ENCODE measurements at places on chromosomes 7 and 10.

DNA sequence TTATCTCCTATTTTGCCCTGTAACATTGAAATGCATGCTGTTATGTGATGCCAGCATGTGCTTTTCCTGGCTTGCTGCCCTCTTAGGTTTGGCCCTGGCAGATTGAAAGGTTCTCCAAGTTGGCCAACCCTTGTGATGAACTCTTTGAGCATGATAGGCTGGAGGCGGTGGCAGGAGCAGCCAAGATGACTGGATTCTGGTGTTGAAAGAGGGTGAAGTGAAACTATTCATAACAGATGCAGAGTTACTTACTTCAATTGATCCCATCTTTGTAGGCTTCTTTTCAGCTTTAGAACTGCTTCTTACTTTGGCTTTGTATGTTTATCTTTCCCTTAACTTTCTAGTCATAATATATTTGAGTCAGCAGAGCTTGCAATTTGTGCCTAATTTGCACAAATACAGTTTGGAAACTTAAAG is 57.6 kb downstream of the BICC1 start:
- no peak for DNase-seq

DNA sequence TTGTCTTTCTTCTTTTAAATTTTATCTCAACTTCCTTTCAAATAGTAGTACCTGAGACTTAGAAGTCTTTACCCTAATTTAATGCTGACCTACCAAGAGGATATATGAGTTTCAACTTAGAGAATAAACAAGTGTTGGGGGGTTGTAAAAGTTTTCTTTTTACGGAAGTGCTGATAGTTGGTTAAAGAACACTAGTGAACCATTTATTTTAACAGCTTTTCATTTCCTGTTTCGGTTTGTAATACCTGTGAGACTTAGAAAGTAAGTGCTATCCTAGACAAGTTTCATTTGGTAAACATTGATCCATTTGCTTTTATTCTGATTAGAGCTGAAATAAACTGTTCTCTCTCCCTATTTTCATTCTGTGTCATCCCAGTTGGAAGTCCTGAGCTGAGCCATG is 683.1 kb upstream of the SORCS1 start:
- DNase-seq, result no peak

DNA sequence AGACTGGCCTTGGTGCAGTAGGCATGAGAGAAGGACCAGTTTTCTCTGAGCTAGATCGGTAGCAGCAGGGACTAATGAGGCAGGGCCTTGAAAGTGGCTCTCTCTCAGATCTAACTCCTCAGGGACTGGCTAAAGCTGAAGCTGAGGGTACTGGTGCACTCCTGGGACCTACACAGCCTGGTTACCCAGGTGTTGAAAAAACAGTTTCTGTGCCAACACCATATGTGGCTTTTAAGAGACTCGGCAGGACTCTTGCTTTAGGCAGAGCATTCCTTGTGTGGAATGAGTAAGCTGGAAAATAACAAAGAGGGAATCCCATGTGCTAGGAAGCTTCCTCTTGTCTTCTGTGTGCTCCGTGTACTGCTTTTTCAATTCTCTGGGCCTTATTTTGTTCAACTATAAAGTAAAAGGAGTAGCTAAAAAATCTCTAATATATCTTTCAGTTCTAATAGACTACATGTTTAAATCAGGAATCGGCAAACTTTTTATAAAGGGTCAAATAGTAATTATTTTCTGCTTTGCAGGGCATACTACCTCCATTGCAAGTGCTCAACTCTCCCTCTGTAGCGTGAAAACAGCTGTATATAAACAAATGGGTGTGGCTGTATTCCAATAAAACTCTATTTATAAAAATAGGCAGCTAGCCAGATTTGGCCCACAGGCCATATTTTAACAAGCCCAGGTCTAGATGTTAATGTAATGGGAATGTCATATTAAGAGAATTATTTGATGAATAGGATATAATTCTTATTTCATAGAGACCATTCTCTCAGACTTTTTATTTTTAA is 186.1 kb upstream of the KAT6B start:
- DNase-seq, result no peak

GRCh38 chr10:44427037-44427436 is 42.1 kb upstream of the CXCL12 start:
- no peak for DNase-seq

DNA sequence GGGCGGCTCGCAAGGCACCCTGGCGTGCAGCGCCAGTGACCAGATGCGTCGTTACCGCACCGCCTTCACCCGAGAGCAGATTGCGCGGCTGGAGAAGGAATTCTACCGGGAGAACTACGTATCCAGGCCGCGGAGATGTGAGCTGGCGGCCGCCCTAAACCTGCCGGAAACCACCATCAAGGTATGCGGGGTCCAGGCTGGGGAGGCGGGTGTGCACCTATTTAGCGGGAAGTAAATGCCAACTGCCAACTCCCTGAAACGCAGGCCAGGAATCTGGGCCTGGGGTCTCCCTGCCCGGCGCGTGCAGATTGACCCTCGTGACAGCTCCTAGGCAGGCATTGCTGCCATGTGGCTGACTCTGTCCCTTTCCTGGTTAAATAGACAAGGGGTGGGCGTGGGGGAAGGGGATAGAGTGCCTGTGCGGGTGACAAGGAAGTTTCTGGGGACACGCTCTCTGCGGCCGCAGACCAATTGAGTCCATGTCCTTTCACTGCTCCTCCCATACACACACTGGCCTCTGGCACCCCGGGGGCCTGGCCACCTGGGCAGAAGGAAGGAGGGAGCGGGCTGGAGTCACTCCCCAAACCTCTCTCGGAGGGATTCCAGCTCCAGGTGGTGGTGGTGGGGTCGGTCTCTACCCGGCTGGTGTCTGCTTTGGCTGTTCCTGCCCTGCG is 2.7 kb downstream of the EVX1 start:
- DNase-seq, result no peak

GRCh38 chr10:105347487-105347886 is 706.4 kb downstream of the SORCS3 start:
- no peak for DNase-seq

- no peak for DNase-seq
These were observed 159.0 kb upstream of the NRP1 start for GRCh38 chr10:33493497-33493896.
